ENCODE measurements at places on chromosomes 3 and 15.

DNA sequence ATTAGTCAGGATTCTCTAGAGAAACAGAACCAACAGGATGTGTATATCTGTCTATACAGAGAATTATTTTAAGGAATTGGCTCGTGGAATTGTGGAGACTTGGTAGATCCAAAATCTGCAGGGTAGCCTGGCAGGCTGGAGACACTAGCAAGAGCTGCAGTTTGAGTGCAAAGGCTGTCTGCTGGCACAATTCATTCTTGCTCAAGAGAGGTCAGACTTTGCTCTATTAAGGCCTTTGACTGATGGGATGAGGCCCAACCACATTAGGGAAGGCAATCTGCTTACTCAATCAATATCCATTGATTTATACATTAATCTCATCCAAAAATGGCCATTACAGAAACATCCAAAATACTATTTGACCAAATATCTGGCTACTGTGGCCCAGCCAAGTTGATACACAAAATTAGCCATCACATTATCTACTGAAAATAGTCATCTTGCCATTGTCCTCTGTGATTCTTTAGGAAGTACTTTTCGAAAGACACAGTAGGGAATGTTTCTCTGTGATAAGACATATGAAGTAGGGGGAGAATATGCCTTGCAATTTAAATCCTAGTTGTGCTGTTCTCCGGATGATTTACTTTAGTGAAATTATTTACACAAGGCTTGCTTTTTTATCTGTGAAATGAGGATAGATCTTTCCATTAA, 873.8 kb downstream of the ROBO2 start:
- no peak for DNase-seq

DNA sequence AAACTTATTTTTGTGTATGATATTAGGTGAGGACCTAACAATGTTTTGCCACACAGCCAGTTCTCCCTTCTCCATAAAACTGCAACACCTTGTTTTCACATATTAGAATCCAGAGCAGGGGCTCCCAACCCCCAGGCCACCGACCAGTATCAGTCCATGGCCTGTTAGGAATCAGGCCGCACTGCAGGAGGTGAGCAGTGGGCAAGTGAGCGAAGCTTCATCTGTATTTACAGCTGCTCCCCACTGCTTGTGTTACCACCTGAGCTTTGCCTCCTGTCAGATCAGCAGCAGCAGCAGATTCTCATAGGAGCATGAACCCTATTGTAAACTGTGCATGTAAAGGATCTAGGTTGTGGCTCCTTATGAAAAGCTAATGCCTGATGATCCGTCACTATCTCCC, 185.9 kb upstream of the NSMCE3 start:
- no peak for DNase-seq

DNA sequence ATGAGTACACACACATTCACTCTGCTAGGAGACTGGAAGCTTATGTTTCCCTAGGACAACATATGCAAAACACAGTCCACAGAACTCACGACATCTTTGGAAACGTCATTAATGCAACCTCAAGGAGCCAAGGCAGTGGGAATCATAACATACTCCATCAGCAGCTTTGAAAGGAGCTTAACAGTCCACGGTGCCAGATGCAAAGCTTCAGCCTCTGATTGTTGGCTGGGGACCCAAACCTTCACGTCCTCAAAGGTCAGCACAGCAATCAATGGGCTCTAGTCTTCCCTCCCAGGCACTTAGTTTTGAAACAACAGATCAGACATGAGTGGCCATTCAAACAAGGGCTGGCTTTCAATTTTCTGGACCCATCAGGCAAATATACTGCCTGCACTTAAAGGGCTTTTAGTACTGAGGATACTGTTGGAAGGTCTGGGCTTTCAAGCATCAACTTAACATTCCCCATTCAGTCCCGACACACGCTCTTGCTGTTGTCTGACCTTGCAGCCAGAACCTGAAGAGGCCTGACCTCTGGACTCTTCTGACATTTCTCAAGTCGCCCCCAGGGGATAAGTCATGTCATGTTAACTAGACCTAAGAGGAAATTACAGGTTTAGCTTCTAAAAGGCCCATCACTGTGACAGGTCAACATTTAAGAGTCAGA, 223.0 kb downstream of the PDZRN3 start:
- DNase-seq: no peak

GRCh38 chr3:174444391-174444790, 414.7 kb upstream of the NAALADL2 start:
- no peak for DNase-seq

All from stimulated activated CD8-positive, alpha-beta memory T cell treated with anti-CD3 and anti-CD28 coated beads, Interleukin-15, amount 100 ng/mL, for 4 hours (primary cell).